Hematopoietic multipotent progenitor cell treated with erythropoietin and hydrocortisone succinate and interleukin-3 and kit ligand, for 6 days (in vitro differentiated cells): ENCODE measurements at places on chromosomes 2 and 18.
A peak's percentile ranks its signal among the peaks of the same experiment; 100 is the strongest.

DNA sequence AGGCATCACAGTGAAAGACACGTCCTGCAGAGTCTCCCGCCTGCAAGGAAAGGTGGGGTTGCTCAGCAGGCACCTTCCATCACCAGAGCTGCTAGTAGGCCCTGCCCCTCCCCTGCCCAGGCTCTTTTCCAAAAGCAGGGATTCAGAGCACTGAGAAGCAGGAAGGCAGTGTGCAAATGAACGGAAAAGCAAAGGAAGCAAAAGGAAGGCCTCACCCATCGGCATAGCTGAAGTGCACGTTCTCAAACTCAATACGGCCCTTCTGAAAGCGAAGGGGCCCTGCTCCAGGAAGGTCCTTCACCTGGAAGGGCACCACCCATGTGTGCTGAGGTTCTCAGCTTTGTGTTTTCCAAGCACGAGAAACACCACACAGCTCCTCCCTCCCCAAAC is 5.7 kb downstream of the ABCB6 start:
- DNase-seq = no peak

- DNase-seq = no peak
These were observed 178.6 kb upstream of the ZNF804A start for GRCh38 chr2:184419744-184420143.

- no peak for DNase-seq
These were observed 42.5 kb downstream of the COPS8 start for GRCh38 chr2:237128026-237128703.

- DNase-seq = no peak
These were observed 3.5 kb upstream of the CDC42EP3 start for GRCh38 chr2:37674946-37675345.

DNA sequence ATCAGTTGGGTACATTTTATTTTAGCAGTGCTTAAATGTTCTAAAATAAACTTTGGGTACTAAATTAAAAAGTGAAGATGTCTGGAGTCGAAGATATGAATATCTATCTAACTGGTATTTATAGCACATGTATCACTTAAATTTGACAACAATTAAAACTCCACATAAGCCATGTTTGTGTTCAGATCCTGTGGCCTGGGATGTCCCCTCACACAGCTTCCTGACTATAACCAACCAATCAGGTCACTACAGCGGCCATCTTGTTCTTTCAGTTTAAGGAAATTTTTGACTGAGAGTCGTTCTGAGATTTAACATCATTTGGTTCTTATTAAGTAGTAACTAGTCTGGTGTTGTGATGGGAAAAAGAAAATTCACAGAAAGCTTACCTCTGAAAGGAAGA is 170.7 kb upstream of the NRP2 start:
- DNase-seq = no peak

DNA sequence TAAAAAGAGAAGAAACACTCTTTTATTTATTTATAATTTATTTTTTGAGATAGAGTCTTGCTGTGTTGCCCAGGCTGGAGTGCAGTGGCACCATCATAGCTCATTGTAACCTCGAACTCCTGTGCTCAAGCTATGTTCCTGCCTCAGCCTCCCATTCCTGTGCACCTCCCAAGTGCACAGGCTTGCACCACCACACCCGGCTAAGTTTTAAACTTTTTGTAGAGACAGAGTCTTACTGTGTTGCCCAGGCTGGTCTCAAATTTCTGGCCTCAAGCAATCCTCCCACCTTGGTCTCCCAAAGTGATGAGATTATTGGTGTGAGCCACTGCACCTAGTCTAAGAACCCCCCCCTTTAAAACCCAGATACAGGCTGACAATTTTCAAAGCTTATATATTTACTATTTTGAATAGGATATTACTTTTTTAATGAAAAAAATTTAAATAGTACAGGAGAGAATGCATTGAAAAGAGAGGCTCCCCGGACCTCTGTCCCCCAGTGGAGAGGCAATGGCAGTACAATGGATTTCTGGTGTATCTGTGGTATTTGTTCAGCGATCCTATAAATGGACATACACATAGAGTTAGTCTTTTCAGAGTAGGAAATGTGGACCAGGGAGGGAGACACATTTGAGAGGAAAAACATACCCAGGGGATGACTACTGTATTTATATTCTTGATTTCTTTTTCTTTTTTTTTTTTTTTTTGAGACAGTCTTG is 48.1 kb upstream of the CNOT11 start:
- peak; percentile 47 for DNase-seq

GRCh38 chr2:41910126-41910525 is 137.7 kb upstream of the PKDCC start:
- no peak for DNase-seq

DNA sequence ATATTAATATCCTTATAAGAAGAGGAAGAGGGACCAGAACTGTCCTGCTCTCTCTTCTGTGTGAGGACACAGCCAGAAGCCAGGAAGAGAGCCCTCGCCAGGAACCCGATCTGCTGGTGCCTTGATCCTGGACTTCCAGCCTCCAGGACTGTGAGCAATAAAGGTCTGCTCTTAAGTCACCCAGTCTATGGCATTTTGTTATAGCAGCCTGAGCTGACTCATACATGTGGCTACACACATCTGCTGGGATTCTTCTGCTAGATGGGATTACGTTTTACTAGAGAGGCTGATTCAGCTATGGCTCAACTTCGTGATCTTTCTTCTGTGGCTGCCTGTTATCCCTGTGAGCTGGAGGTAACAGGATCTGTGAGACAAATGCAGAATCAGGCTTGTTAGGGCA is 29.6 kb downstream of the ARL4C start:
- no peak for DNase-seq

- no peak for DNase-seq
These were observed 275.9 kb downstream of the CDCA7 start for GRCh38 chr2:173630425-173631126.

DNA sequence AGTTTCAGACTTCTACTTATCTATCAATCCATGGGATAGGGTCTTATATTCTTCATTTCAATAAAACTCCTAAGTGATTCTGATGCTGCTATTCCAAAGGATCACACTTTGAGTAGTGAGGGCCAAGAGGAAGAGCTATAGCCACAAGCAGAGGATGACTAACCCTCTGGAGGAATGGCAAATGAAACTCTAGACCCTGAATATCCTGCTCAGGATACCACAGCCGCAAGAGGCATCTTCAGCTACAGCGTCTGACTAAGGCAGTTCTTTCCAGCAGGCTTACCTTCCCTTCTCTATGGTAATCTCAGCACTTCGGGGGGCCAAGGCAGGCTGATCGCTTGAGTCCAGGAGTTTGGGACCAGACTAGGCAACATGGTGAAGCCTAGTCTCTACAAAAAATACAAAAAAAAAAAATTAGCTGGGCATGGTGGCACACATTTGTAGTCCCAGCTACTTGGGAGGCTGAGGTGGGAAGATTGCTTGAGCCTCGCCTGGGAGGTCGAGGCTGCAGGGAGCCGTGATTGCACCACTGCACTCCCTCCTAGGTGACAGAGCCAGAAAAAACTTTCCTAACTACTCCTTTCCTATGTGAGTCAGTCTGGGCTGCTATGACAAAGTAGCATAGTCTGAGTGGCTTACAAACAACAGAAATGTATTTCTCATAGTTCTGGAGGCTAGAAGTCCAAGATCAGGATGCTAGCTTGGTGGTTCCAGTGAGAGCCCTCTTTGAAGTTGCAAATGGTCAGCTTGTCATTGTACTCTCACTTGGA is 371.9 kb downstream of the IRS1 start:
- no peak for DNase-seq

DNA sequence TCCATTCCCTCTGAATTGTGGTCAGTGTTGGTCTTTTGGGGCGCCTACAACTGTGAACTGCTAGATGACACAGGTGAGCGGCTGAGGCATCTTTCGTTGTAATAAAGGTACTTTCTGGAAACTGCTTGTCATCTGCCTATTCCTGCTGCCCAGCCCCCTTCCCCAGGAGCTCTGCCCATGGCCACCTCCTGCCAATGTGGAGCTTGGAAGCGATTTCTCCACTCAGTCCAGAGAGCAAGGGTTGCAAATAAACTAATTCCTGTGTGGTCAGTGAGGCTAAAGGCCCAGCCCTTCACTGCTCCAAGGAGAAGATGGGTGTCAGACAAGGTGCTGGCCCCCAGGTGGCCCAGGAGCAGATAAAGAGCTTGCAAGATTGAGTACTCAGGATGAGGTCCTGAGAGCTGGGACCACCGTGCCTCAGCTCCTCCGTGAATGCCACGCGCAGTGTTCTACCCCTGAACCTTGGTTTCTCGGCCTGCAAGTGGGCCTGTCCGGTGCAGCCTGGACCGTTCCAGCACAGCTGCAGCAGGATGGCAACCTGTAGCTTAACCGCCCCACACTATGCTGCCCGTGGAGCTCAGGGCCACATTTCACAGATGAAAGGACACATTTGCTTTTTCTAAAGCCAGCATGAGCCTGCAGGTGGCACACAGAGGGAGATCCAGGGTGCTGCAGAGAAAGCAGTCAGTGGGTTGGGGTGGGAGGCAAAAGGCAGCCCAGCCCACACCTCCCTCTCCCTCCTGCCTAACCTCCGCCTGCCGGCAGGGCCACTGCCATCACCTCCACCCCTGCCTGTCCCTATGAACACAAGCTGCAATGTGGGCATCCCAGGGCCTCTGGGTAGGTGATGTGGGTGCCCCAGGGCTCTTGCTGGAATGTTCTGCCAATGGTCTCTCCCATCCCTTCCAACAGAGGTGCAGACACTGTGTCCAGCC is 78.7 kb upstream of the OTOF start:
- no peak for DNase-seq

- DNase-seq = no peak
These were observed 558.2 kb upstream of the PIK3C3 start for GRCh38 chr18:41396861-41397260.

GRCh38 chr2:12811916-12812315 is 95.2 kb downstream of the TRIB2 start:
- no peak for DNase-seq

DNA sequence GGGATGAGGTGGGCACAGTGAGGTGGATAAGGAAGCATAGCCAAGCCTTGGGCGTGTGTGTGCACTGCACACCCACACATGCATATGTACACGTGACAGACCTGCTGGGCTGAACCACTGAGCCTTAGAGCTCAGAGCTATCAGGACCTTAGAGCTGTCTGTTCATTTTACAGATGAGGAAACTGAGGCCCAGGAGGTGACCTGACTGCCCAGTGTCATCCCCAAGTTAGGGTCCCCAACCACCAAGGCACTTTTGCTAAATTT is 8.2 kb upstream of the SNED1 start:
- no peak for DNase-seq

- peak; percentile 16 for DNase-seq
These were observed 302.8 kb upstream of the CCDC68 start for GRCh38 chr18:55262021-55262560.

DNA sequence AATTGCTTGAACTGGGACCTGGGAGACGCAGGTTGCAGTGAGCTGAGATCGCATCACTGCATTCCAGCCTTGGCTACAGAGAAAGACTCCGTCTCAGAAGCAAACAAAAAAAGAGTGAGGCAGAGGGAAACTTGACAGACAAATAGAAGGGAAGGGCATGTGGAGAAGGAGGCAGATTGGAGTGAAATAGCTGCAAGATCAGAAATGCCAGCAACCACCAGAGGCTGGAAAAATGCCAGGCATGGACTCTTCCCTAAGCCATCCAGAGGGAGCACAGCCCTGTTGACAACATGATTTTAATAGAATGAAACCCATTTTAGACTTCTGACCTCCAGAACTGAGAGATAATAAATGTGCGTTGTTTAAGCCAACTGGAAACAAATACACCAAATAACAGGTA is 447.2 kb upstream of the SPHKAP start:
- DNase-seq = no peak

DNA sequence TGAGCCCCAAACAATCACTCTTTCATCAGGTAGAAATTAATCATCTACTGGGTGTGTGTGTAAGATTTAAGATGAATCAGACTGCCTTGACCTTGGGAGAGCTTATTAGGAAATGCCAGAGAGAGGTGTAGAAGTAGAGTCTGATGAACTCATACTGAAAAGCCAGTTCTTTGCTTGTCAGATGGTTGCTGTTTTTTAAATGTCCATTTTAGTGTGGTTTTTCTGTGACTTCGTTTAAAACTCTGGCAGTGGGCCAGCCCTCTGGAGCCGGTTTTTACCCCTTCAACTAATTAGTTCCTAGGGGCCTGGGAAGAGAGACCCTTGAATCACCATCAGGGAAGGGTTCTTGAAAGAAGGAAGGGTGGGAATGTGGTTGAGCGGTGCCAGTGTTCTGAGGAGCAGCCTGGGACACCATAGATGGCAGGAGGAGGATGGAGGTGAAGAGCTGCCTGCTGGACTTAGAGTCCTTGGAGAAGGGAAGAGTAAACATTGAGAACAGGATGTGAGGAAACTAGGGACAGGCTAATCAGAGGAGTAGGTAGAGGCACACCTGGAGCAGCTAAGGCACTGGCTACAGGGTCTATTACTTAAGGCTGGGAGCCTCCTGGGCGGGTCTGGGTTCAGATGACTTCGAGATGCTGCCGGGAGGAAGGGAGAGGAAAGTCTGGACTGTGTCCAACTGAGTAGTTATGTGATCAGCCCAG is 66.1 kb downstream of the LRRFIP1 start:
- peak; percentile 69 for DNase-seq

GRCh38 chr2:1806254-1806653 is 61.9 kb upstream of the PXDN start:
- no peak for DNase-seq

GRCh38 chr2:216372761-216373291 is 543 bp upstream of the MARCHF4 start:
- no peak for DNase-seq

- no peak for DNase-seq
These were observed 118.8 kb downstream of the MAPK4 start for GRCh38 chr18:50678651-50679050.
